ENCODE measurements at places on chromosomes 16 and 17. TPM values are rescaled to one million over a fixed set of nuclear protein-coding genes. Genes with fewer than 3 reads are reported as not detected.
A peak's percentile ranks its signal among the peaks of the same experiment; 100 is the strongest.

The MYADML2 gene
- total RNA-seq, result not detected

- peak; percentile 57 for DNase-seq
Observed at GRCh38 chr17:47694581-47695428, 844 bp downstream of the TBKBP1 start.

DNA sequence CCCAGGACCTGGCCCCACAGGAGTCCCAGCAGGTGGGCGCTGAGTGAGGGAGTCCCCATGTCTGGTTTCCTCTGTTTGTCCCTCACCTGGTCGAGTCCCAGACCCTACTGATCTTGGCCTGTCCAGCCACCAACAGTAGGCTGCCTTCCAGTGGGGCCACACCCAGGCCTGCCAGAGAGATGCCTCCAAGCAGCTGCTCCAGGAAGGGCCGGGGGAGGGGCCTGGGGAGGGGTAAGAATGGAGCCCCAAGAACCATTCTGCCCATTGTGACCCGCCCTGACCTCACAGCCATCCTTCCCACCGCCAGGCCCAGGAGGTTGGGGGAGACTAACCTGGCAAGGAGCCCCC is 736 bp downstream of the SPATA20 start:
- no peak for DNase-seq

- no peak for DNase-seq
Observed at GRCh38 chr17:29848737-29849136, 81.3 kb downstream of the SSH2 start.

GRCh38 chr17:75639771-75640555 is 6.7 kb downstream of the SMIM5 start:
- DNase-seq, result no peak

- DNase-seq, result no peak
Observed at GRCh38 chr16:87602821-87603683, 744 bp downstream of the JPH3 start.

All from activated naive CD8-positive, alpha-beta T cell treated with anti-CD3 and anti-CD28 coated beads, Interleukin-2, amount 10 ng/mL, durations not matched to agents 7 days and 5 days (primary cell).